Gastrocnemius medialis (tissue), 4 donors: ENCODE measurements at places on chromosomes 12 and 14. TPM values are rescaled to one million over a fixed set of nuclear protein-coding genes. Genes with fewer than 3 reads are reported as not detected.

- no peak for DNase-seq
These were observed 36.0 kb downstream of the AMN start for GRCh38 chr14:102958461-102958860.

RTL1 gene
- total RNA-seq = not detected

GRCh38 chr12:54418441-54419087 is 502 bp downstream of the ITGA5 start:
- no peak for DNase-seq

MANSC4 gene
- not detected for total RNA-seq

GRCh38 chr12:89949457-89950195 is 241.0 kb upstream of the ATP2B1 start:
- DNase-seq = no peak

DNA sequence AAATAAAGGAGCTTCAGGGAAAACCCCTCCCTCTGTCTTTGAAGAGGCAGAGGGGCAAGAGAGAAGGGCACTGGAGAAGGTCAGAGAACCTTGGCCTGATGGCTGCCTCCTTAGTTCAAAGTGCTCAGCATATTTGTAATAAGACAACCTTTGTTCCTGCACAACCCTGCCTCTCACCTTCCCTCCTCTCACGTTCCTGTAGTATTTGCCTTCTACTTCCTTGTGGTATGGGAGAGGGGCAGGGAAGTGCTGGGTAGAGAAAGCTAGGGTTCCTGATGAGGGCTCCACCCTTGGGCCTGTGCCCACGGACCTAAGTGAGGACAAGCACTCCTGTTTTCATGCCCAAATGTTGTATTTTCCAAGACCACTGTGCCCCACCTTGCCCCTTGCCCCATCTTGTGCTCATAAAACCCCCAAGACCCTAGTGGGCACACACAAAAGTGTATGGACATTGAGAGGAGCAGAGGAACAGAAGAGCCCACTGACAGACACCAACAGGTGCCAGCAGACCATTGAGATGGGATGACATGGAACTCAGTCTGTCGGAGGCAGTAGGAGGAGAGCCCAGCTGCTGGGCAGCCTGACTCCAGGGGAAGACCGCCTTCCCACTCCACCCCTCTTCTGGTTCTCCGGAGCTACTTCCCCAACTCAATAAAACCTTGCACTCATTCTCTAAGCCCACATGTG is 261.5 kb upstream of the CCDC196 start:
- DNase-seq = no peak

TSPAN8 gene
- total RNA-seq = 117 TPM

SPX gene
- total RNA-seq = 0.73 TPM

GRCh38 chr14:94113073-94113472 is 2.5 kb downstream of the IFI27 start:
- no peak for DNase-seq

GRCh38 chr14:38389681-38390080 is 133.8 kb upstream of the CLEC14A start:
- DNase-seq = no peak

- no peak for DNase-seq
These were observed 93.0 kb upstream of the CCDC91 start for GRCh38 chr12:28097221-28097620.

- no peak for DNase-seq
These were observed 68.2 kb downstream of the HECTD1 start for GRCh38 chr14:31139301-31139847.

CLEC1B gene
- not detected for total RNA-seq

TAS2R14 gene
- total RNA-seq = 0.27 TPM

DNA sequence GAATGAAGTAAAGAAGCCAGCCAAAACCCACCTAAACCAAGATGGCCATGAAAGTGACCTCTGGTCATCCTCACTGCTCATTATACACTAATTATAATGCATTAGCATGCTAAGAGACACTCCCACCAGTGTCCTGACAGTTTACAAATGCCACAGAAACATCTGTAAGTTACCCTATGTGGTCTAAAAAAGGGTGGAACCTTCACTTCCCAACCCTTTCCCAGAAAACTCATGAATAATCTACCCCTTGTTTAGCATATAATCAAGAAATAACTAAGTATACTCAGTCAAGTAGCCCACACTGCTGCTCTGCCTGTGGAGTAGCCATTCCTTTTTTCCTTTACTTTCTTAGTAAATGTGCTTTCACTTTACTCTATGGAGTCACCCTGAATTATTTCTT is 19.8 kb downstream of the STYK1 start:
- no peak for DNase-seq

- no peak for DNase-seq
These were observed 8.3 kb downstream of the CDKL1 start for GRCh38 chr14:50388256-50388931.

DNA sequence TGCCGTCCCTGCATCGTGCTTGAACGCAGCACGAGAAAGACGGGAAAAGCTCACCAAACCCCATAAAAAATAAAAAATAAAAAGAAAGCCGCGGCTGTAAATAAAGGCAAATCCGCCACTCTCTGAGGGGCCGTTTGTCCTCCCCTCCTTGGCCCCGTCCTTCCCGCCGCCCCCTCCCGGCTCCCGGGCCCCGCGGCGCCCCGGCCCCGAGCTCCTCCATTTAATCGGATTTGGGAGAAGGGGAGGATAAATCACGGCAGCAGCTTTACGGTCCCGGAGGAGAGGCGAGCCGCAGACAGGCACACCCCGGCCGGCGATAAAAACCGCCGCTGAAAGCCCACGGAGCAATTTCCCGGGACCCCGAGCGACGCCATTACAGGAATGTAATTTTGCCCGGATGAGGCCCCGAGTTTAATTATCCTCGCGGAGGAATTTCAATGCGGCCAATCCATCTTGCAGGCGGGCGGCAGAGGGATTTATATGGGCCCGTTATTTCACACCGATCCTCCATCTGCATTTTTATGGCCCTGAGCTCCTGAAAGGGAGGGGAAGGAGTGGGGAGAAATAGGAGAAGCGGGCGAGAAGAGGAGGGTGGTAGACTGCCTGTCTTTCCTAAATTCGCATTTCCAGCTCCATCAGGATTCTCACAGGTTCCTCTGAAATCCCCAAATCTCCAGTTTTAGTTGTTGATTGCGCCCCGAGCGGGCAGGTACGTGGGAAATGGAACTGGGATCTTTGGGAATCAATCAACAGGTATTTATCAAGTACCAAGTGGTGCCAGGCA is 1.3 kb upstream of the ATP5MC2 start:
- DNase-seq = peak; percentile 35

DNA sequence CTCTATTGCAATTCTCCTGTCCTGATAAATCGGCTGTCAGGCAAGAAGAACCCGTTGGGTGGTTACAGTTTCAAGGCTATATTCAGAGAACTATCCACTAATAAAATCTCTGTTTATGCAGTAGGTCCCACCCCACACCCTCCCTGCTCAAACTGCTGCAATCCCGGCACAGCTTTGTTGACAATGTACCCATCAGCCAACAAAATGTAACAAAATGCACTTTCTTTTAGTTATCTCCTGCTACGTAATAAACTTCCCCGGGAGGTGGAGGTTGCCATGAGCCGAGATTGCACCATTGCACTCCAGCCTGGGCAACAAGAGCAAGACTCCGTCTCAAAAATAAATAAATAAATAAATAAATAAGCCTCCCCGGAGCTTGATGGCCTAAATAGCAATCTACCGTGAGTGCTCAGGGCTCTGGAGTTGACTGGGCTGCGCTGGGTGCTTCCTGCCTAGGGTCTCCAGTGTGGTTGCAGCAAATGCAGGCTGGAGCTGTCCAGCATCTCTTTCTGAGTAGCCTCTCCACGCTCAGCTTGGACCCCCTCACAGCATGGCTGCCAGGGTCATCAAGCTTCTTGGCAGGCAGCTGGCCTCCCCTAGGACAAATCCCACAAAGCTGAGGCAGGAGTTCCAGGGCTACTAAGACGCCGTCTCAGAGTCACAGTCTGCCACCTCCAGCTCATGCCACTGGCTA is 43.2 kb upstream of the FBRSL1 start:
- no peak for DNase-seq

CCDC88C gene
- total RNA-seq = 1.1 TPM

DNA sequence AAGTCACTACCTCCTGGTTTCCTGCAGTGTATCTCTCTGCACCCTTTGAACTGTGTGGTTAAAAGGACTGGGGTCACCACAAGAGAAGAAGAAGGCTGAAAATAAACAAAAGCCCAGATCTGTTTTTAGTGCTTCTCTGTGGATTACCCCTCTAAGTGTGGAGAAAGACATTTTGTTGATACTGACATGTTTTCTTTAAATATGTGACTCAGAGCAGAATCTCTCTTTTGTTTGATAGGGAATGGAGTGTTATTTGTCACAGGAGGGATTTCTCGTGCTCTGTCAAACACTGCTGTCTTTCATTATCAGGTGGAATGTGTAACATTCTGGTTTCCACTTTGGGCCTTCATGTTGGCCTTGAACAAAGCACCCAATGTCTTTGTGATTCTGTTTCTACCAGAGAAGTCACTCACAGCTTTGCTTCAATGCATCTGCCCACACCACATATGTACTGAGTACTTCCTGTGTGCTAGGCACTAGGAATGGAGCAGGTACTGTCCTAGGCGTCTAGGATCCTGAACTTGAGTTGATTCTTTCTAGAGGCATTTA is 82.1 kb downstream of the PLXNC1 start:
- DNase-seq = no peak

GRCh38 chr12:123888989-123889388 is 83.6 kb downstream of the CCDC92 start:
- no peak for DNase-seq
